ENCODE measurements at places on chromosomes 12 and 14.

DNA sequence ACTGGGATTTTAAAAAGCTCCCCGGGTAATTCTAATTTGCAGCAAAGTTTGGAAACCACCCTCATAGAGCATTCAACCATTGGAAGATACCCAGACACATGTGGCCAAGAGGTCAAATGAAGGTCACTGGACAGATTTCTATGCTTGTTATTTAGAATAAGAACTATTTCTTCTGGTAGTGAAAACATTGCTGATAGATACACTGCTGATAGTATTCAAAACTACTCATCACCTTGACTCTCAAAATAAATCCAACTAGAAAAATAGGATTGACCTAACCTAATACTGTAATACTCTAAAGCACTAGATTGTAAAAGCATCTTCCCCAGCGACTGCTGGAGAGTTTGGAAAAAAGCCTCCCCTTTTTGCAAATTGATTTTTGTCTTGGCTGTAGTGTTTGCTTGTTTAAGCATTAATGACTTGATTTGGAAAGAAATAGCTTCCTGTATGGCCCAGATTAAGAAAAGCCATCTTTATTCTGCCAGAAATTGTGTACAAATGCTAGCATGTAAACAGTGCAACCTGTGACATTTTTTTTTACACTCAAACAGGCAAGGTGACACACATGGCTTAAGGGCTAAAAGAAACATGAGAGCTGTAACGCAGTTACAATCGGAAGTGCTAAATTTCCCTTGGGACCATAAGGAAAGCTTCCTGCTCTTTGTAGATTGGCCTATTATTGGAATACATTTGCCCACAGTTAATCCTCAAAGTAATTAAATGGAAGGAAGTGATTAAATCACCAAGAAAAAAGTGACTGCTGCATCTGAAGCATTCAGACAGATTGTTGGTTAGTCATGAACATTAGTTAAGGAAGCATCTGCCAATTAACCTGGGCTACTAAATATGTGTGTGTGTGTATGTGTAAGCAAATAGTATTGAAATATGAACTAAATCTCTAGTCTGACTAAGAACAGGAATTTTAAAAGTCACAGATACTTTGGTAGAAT is 356.5 kb upstream of the ATP2B1 start:
- peak; percentile 86 for DNase-seq

DNA sequence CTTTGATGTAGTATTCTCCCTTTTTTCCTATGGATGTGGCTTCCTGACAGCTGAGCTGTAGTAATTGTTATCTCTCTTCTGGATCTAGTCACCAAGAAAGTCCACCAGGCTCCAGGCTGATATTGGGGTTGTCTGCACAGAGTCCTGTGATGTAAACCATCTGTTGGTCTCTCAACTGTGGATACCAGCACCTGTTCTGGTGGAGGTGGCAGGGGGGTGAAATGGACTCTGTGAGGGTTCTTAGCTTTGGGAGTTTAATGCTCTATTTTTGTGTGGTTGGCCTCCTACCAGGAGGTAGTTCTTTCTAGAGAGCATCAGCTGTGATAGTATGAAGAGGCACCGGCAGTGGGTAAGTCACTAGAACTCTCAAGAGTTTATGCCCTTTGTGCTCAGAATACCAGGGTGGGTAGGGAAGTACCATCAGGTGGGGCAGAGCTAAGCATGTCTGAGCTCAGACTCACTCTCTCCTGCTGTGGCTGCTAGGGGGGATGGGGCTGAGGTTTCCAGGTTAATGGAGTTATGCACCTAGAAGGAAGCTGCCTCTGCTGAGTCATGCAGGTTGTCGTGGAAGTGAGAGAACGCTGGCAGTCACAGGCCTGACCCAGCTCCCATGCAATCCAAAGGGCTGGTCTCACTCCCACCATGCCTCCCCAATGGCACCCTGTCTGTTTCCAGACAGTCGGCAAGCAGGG is 3.0 kb upstream of the TAS2R14 start:
- DNase-seq = no peak

- DNase-seq = no peak
Measured at GRCh38 chr12:124490584-124491305, 76.7 kb downstream of the NCOR2 start.

- no peak for DNase-seq
Measured at GRCh38 chr12:25793196-25793595, 165.3 kb upstream of the RASSF8 start.

DNA sequence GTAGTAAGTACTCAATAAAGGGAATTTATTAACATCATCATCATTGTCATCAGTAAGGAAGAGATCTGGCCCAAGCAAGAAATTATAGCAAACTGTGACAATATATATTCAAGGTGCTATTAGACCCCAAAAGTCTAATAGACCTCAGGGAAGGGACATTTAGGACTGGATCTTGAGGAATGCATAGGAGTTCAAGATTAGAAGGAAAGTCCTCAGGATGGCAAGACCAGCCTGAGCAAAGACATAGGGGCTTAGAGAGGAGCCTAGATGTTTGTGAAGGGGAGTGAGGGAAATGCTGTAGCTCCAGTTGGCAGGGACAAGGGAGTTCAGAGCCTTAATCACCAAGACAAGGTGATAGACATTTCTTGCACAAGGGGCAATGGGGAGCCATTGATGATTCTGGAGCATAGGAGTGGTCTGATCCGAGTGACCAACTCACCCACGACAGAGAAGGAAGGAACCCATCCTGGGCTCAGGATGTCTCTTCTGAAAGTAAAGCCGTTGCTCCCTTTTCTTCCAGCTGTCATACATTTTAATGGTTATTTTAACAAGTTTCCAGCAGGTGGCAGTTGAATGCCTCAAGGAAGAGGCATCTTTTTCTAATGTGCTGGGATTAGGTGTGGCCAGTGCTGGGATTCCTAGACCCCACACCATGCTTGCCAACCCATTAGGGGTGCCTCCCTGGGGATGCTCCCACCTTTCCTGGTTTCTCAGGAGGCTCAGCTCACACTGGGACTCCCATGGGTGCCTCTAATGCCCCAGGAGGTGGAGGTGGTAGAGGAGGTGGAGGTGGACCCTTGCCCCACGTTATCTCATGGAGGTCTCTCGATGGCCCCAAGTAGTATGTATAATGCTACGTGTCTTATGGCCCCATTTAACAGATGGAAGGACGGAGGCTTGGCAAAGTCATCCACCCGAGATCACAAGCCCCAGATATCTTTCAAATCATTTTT is 37.8 kb downstream of the PHETA1 start:
- peak; percentile 73 for DNase-seq

- DNase-seq = no peak
Measured at GRCh38 chr14:61380984-61381383, 59.6 kb downstream of the PRKCH start.

- peak; percentile 49 for DNase-seq
Measured at GRCh38 chr12:11584221-11584855, 65.1 kb upstream of the ETV6 start.

DNA sequence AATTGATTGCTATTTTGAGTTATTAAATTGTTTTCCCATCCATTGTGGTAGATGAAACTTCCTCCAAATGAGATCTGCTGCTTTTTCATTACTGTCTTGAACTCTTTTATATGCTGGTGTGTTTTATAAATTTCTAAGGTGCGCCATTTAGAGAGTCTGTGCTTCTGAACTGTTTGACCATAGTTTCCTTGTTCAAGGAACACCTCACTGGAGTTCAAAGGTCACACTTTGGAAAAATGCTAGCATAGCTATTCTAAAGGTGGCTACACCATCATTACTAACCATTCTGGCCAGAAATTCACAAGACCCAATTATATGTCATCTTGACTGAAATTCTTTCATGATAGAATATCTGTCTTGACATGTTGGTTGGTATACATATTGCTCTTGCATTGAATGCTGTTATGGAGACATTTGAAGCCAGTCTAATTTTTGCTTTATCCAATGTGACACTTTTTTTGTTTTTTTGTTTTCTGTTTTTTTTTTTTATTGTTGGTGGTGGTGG is 269.5 kb downstream of the PAWR start:
- no peak for DNase-seq

GRCh38 chr14:68397371-68397811 is 395.5 kb downstream of the ZFP36L1 start:
- DNase-seq = no peak

- no peak for DNase-seq
Measured at GRCh38 chr12:19115285-19115684, 14.2 kb upstream of the PLEKHA5 start.

GRCh38 chr12:110889361-110889760 is 31.0 kb downstream of the MYL2 start:
- no peak for DNase-seq

DNA sequence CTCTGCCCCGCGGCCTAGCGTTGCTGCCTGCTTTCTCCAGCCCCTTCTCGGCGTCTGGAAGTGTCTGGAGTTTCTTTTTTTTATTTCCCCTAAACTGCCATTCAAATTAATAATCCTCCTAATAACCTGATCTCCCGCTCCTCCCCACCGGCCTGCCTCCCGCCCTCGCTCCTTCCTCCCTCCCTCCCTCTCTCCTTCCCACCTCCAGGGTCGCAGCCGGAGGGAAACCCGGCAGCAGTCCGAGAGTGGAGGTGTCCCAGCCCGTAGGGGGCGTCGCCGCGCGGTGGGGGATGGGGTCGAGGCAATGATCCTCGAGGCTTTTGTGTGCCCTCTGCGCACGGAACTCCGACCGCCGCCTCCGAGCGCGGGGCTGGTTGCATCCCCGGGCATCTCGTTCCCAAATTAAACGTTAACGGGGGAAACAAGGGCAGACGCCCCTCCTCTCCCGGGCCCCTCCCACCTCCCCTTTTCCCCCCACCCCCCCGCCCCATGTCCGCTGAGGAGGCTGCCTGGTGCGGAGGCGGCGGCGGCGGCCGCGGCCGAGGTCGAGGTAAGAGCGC is 1.0 kb upstream of the SOCS2 start:
- DNase-seq = peak; percentile 77

DNA sequence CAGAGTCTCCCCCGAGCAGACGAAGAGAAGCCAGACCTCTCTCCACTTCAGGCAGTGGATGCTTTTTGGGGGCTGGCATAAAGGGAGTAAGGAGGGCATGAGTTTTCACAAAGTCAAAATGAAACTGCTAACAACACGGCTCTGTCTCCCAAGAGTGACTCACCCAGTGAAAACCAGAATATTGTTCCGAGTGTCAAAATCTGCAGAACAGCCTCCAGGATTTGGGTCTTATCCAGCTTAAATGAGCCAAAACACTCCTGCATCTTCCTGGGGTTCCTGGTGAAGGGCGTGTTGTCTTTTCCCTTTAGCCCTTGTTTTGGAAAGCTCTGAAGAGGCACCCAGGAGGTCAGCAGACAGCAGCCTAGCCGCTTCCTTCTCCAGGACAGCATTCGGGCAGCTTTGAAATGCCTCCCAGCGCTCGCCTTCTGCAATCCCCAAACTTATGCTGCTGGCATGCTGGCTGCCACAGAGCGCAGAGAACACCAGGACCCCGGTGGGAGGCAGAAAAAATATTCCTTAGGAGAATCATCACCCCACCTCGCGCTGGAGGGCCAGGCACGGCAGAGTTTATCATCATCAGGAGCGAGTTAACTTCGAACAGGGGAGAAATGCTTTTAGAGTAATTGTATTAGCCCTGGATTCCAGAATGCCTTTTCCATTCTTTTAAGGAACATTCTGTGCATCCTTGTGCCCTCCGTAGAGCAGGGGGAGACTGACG is 117.7 kb upstream of the NCOR2 start:
- DNase-seq = peak; percentile 43

GRCh38 chr12:109982210-109982609 is 14.0 kb downstream of the GIT2 start:
- DNase-seq = no peak

DNA sequence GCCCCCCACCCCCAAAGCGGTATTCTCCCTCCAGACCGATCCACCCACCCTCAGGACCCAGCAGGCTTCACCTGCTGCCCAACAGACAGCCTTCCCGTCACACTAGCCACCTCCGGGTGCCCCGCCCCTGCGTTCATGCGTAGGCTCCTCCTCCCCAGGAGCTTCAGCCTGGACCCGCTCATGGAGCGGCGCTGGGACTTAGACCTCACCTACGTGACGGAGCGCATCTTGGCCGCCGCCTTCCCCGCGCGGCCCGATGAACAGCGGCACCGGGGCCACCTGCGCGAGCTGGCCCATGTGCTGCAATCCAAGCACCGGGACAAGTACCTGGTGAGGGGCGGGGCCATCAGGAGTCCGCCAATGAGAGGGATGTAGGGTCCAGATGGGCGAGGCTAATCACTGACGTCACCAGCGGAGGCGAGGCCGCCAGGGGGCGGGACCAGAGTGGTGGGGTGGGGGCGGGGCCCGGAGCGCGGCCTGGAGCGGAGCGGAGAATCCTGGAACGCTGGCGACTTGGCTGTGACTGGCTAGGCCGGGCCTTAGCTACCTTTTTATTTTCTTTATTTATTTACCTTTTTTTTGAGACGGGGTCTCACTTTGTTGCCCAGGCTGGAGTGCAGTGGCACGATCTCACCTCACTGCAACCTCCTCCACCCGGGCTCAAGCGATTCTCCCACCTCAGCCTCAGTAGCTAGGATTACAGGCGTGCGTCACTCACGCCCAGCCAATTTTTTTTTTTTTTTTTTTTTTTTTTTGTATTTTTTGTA is 4.4 kb downstream of the TNS2 start:
- peak; percentile 92 for DNase-seq

DNA sequence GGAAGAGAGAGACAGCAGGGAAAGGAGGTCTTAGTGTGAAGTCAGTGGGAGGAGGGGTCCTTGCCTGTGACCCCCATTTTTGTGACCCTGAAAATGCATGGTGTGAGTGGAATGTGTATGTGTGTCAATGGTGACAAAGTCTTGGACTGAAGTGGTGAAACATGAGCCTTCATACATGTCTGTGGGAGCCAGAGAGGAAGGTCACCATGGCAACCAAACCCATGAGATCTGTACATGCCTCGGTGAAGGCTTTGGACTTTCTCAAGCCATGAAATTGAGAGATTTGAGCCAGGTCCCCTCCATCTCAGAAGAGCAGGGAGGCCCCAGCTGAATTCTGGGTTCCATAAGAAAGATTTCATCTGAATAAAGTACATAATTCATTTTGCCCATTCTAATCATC is 108.7 kb downstream of the TTC8 start:
- DNase-seq = no peak

- no peak for DNase-seq
Measured at GRCh38 chr14:39428118-39428517, 4.1 kb downstream of the FBXO33 start.

DNA sequence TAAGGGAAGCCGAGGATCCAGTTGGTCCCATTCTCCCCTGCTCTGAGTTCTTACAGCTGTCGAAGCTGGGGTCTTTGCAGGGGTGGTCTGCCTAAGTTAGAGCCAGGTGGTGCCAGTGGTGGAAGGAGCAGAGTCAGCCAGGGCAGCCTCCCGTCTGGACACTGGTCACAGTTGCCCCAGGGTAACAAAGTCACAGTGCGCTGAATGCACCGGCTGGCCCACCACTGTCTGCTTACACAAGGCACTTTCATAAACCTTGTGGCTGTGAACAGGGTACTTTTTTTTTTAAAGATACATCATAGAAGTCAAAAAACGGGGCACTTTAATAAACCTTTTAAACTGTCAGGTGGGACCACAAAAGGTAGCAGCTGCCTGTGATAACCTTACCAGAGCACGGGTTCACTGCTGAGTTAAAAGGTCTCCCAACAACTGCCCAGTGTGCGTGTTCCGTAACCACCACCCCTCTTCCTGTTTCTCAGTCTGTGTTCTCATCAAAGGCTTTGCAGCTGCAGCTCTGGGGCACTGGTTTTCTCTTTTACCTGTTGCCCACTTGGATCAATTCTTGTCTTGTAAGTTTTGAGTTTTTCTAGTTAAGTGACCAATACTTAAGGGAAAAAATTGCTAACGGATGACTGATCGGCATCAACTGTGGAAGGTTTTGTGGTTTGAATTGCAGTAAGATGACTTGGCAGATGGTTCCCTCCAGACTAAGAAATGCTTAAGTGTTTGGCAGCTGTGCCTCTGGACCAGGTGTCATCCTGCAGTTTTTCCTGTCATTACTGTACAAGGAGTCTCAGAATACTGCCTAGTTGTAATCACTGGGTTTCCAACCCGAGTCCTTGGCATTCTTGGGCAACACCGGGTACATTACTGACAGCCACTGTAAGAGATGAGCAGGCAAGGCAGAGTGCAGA is 55.9 kb downstream of the DYNC1H1 start:
- DNase-seq = no peak

Data from dermis blood vessel endothelial cell (primary cell).